Stimulated activated CD4-positive, alpha-beta T cell treated with anti-CD3 and anti-CD28 coated beads, Interleukin-4, amount 100 ng/mL, for 24 hours (primary cell): ENCODE measurements at places on chromosomes 12 and 14.
A peak's percentile ranks its signal among the peaks of the same experiment; 100 is the strongest.

GRCh38 chr12:39393890-39394289 lies 49.0 kb downstream of the KIF21A start:
- no peak for DNase-seq

DNA sequence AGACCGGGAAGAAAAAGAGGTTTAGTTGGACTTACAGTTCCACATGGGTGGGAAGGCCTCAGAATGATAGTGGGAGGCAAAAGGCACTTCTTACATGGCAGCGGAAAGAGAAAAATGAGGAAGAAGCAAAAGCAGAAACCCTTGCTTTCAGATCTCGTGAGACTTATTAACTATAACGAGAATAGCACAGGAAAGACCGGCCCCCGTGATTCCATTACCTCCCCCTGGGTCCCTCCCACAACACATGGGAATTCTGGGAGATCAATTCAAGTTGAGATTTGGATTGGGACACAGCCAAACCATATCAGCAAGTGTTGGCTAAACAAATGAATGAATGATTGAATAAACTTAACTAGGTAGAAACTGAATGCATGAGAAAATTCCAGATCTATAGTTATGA lies 85.3 kb upstream of the PARP11 start:
- DNase-seq = no peak

DNA sequence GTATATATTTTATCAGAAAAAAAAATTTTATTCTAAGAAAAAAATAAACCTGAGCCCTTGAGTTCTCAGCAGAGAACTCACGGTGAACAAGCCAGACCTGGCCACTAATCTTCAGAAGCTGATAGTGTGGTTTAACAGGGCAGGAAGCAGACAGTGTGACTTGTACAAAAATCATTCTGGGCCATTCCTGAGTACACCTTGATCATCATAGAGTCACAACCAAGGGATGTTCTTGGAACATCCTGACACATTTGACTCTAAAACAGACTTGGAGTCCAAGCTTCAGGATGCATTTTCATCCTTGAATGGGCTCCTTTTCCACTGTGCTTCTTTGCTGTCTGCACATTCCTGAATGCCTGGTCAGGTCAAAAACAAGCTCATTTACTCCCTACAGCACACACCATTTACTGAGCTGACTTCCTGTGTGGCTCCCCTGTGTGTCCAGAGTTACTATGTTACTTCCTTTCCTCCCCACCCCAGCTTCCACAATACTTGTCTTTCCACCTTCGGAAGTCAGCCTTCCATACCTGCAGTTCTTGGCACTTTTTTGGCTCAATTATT lies 112.0 kb downstream of the ANO6 start:
- DNase-seq = no peak

DNA sequence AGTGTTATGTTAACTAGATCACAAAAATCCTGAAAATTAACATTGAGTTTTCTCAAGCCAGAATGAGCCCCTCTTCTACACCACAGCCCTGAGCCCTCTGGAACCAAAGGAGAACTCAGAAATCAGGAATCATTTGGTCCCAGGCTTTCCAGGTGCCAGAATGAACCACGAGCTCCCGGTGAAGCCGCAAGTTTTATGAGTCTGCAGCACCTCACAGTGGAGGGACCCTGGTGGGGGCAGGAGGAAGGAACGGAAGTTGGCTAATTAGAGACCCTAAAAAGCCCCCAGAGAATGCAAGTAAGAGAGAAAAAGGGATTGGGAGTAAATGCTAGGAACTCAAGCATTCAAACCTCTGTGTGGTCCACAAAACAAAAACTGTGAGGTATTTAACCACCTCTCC lies 52.9 kb upstream of the BCL2L14 start:
- no peak for DNase-seq

DNA sequence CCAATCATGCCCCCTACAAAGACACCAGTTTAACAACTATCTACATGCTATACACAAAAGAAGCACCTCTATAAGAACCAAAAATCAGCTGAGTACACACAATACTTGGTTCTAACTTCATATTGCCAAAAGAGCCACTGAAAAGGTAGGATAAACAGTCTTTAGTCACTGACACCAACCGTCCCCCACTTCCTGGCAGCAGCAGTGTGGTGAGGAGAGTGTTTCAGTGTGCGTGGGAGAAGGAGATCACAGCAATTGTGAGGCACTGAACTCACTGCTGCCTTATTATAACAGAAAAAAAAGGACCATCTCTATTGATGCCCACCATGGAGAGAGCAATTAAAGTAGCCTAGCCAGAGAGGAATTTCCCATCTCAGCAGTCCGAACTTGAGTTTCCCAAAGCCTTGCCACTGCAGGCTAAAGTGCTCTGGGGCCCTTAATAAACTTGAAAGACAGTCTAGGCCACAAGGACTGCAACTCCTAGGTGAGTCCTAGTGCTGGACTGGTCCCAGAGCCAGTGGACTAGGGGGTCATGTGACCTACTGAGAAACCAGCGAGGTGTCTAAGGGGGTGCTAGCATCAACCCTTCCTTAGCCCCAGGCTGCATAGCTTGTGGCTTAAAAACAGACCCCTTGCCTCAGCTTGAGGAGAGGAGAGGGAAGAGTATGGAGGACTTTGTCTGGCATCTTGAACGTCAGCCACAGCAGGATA lies 37.1 kb upstream of the LMNTD1 start:
- peak; percentile 35 for DNase-seq

- no peak for DNase-seq
Observed at GRCh38 chr14:69504775-69505174, 20.2 kb downstream of the PLEKHD1 start.

DNA sequence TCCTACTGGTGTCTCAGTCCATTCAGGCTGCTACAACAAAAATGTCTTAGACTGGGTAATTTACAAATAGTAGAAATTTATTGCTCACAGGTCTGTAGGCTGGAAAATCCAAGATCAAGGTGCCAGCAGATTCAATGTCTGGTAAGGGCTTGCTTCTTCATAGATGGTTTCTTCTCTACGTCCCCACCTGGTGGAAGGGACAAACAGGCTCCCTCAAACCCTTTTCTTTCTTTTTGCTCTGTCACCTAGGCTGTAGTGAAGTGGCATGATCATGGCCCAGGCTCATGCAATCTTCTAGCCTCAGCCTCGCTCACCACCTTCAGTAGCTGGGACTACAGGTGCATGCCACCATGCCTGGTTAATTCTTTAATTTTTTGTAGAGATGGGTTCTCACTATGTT lies 106.8 kb upstream of the RPH3A start:
- DNase-seq = no peak

DNA sequence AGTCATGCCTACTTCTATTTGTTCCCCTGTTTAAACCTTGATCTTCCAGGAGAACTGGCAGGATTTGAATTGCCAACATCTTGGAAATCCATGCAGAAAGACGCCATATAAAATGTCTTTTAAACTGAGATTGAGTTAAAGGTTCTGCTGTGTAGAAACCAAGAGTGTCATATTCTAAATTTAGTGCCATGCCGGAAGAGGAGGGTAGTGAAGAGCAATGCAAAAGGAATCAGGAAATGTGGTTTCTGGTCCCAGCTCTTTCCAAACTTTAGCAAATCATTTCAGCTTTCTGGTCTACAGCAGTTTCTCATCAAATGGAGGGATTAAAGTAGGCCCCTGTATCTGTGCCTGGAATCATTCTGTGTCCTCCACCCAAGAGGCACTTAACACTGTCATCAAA lies 85.7 kb downstream of the BTG1 start:
- DNase-seq = no peak

DNA sequence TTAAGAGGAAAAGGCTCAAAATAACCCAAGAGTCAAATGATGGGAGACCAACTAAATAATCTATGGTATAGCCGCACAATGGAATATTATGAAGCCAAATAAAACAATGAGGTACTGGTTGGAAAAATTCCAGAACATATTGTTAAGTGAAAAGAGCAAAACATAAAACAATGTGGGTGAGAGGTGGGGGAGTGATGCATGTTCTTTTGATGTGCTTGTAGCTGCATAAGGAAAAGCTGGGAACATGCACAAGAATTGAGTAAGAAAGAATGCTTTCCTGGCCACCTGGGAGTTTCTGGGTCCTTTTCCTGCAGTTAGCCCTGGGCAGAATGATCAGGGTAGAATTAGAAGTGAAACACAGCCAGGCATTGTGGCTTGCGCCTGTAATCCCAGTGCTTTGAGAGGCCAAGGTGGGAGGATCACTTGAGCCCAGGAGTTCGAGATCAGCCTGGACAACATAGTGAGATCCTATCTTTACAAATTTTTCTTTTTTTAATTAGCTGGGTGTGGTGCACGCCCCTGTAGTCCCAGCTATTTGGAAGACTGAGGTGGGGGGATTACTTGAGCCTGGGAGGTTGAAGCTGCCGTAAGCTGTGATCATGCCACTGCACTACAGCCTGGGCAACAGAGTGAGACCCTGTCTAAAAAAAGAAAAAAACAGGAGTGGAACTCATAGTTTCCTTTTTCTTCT lies 7.9 kb downstream of the ABCB9 start:
- DNase-seq = no peak

DNA sequence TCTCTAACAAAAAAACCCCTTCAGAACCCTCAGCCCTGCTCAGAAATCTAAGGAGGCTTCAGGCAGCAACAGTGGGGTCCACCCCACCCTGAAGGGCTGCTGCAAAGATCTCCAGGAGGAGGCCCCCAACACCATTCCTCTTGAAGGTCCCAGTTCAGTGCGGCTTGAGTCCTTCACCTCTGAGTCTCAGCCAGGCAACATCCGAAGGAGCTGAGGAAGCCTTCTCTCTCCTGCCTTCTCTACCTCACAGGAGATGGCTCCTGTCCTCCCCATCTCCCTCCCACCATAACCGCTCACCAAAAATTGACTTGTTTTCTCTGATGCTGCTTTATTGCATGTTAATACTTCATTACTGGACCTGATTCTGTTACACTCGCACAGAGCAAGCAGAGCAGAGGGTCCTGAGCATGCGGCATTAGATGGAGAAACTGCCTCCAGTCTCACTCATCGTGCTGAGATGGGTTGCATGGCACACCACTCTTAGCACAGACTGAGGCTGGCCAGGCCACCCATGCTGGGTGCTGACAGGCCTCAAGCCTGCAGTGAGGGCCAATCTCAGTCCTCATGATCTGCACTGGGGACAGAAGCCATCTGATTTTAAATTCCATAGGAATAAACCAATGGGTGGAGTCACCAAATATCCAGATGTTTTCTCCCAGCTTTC lies 224.8 kb downstream of the CACNA1C start:
- DNase-seq = no peak
